Immature natural killer cell (primary cell): ENCODE measurements at places on chromosomes 1 and 21.

GRCh38 chr1:36222481-36223380, 1.5 kb upstream of the THRAP3 start:
- no peak for DNase-seq

- no peak for DNase-seq
These were observed 531.1 kb upstream of the ADAMTS5 start for GRCh38 chr21:27498025-27498424.

DNA sequence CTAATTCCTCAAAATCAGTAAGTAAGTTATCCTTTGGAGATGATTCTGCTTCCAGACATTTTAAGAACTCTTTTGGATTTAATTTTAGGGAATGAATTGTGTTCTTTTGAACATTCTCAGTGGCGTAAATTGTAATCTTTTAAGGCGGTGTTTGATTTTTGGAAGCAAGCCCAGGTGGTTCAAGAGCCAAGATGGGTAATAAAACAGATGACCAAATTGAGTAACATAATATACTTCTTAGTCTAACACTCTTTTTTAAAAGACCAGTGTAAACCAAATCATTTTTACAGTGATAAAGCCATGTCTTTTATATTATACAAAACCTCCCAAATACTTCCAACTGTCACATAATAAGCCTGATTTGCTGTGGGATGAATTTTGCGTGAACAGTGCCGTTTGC, 133.8 kb downstream of the LRRC40 start:
- no peak for DNase-seq

DNA sequence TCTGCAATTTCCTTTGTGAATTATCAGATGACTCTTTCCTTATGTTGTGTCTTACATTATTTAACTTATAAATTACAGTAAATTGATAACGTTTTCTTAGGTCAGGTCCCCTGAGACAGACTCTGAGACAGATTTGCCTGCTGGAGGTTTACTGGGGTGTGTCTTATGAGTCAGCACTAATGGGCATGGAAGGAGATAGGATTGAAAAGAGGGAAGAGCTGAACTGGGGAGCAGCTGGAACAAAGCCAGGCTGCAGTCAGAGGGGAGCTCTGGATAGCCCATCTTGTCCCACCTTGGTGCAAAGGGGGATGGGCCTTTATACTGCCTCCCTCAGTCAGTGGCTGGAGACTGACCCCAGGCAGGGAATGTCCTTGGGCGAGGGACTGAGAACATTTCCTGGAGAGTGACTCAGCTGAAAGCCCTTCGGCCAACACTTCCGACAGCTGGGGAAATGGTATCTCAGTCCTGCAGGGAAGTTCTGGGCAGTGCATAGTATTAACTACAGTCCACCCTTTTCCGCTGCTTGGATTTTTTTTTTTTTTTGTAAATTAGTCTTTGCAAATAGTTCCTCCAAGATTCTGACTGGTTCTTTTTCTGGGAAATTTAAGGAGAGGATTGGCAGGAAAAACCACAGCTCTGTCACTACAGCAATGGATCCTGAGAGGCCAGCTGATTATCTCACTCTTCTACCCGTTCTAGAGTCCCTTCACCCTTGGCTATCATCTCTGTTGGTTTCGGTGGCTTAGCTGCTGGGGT, 39.1 kb upstream of the CDC42BPA start:
- no peak for DNase-seq

DNA sequence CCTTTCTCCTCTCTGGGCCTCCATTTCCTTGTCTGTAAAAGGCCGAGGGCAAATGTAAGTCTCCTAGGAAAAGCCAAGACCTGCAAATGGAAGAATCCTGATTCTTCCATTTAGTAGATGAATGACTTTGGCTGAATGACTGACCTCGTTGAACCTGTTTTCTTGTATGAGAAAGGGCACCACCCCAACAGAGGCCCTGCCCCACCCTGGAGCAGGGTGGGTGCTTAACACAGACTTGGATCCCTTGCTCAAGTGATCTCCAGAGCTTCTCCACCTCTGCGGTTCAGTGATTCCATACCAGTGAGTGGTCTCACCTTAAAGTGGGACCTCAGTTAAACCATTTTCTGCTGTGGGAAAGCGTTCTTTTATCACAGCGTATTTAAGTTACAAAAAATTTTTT, 39.0 kb upstream of the GUCA2B start:
- no peak for DNase-seq

- peak; percentile 17 for DNase-seq
These were observed 4.5 kb downstream of the TNFSF4 start for GRCh38 chr1:173202424-173203145.

GRCh38 chr1:156749419-156750118, 1.9 kb downstream of the HDGF start:
- no peak for DNase-seq

DNA sequence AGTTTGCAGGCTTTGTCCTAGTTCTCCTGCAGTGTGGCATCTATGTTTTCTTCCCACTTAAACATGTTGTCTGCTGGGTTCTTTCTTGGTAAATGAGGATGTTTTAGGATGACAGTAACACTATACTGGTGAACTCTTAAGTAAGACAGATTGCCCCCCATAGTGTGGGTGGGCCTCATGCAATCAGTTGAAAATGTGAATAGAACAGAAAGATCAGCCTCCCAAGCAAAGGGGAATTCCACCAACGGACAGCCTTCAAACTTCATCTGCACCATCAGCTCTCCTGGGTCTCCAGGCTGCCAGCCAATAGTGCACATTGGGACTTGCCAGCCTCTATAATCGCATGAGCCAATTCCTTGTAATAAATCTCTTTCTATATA, 10.7 kb upstream of the TARBP1 start:
- no peak for DNase-seq

DNA sequence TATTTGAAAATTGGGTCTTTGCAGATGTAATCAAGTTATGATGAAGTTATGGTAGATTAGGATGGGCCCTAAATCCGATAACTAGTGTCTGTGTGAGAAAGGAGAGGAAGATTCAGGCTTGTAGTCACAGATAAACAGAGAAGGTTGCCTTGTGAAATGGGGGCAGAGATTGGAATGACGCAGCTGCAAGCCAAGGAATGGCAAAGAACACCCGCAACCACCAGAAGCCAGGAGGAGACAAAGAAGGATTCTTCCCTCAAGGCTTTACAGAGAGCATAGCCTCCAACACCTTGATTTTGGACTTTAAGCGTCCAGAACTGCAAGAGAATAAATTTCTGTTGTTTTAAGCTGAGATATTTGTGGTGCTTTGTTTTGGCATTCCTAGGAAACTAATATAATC, 35.4 kb upstream of the COL24A1 start:
- DNase-seq, result no peak

- no peak for DNase-seq
These were observed 554.2 kb downstream of the NUF2 start for GRCh38 chr1:163875927-163876320.

- peak; percentile 67 for DNase-seq
These were observed 4.0 kb downstream of the CAPN2 start for GRCh38 chr1:223716302-223716862.

- no peak for DNase-seq
These were observed 393 bp downstream of the BLZF1 start for GRCh38 chr1:169368406-169368769.

DNA sequence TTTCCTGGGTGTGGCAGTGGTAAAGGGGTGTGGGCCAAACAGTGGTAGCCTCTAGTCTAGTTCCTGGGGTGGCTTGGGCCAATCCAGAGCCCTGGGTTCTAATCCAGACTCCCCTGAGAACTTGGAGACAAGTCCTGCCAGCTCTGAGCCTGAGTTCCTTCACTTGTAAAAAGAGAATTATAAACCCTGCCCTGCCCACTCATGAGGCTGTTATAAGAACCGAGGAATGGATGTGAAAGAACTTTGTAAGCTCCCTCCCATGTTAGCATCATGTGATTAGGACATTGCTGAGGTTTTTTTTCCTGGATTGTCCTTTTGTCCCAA, 131.0 kb downstream of the RRAGC start:
- DNase-seq, result no peak

GRCh38 chr1:190140644-190141043, 337.0 kb downstream of the BRINP3 start:
- no peak for DNase-seq

DNA sequence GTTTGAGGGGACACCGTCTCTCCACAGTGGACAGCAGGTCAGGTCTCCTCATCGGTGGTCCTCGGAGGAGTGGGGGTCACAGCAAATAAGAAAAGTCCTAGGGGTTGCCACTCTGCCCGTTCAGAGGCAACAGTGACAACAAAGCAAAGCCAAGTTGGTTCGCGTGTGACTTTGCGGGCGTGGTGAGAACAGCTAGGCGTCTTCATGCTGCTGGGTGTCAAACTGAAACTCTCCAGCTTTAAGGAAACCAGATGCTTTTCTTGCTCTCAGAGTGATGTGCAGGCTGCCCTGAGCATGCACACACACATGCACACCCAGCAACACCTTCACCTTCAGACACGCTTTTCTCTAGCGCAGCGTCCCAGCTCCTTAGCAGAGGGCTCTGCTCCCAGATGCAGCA, 70.1 kb upstream of the ARHGEF16 start:
- peak; percentile 61 for DNase-seq

GRCh38 chr1:24897263-24898151, 32.6 kb downstream of the RUNX3 start:
- DNase-seq, result peak; percentile 4

DNA sequence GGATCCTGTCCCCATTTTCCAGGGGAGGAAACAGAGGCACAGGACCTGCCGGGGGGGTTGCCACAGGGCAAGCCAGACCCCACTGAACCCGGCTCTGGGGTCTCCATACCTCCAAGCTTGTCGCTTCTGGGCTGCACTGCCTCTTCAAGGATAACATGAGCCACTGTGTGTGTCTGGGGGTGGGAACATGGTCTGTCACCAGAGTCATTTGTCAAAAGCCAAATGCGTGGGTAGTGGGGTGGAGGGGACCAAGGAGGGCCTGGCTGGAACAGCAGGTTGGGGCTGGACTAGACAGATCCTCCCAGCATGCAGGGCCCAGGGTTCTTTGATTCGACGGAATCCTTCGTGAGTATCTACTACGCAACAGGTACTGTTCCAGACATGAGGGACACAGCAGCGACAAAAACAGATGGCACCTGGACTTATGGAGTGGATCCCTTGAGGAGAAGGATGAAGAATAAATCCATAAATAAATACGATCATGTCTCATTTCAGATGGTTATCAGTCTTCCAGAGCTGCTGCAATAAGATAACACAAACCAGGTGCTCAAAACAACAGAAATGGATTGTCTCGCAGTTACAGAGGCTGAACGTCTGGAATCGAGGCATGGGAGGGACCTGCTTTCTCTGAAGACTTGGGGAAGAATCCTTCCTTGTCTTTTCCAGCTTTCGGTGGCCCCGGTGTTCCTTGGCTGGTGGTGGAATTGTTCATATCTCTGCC, 28.7 kb downstream of the C1QB start:
- no peak for DNase-seq

GRCh38 chr1:244861683-244862082, 2.7 kb downstream of the HNRNPU start:
- peak; percentile 13 for DNase-seq

GRCh38 chr1:147545133-147545532, 3.8 kb downstream of the BCL9 start:
- peak; percentile 87 for DNase-seq

DNA sequence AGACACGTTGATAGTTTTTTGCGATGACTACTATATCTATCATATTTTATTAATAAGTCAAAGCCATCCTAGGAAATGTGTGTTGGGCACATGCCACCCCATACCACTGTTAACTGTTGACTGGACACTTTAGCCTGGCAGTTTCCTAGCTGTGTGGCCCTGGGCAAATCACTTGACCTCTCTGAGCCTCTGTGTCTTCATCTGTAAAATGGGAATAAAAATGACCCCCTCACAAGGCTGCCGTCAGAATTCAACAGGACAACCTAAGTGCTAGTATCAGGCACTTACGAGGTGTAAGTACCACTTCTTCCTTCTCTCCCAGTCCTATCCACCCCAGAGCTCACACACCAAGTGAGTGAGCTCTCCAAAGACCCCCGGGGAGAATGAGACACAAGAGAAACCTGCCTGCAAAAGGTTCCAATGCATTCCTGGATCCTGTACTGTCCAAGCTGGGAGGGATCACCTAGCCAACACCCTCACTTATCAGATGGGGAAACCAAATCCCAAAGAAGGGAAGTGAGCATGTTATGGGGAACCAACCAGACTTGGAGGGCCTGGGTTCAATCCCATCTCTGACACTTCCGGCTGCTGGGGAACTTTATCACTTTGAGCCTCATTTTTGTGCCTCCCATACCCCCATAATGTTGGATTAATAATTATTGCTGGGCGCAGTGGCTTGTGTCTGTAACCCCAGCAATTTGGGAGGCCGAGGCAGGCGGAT, 24.9 kb downstream of the HSPG2 start:
- no peak for DNase-seq

DNA sequence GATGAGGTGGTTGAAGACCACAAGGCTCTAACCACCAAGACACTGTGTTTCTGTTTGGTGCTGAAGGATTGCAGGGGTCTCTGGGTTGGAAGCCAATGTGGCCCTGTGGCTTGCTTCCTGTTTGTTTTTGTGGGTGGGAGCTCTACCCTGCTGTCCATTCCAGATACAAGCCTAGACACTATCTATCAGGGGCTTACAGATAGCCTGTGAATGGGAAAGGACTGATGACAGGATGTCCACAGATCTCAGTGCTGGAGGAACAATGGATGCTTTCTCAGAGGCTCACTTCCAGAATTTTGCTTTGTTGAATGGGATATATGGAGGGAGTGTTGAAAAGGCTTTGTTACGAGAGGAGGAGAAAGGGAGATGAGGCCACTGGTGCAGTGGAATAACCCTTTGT, 69.7 kb downstream of the NOS1AP start:
- DNase-seq, result no peak

DNA sequence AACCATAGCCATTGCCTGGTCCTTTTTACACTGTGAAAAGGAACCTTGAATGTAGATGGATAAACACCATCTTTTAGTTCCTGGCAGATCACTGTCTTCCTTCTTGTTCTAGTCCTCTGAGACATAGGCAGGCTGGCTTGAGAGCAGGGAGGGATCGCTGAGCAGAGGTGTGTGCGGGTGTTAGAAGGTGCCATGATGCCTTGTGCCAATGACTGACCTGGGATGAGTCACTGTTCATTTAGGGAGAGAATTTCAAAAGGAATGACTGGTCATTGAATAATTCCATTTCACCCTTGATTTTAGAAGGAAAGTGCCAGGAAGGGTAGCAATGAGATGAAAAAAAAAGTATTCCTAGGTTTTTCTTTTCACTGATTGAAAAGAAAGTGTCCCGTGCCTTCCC, 383.9 kb downstream of the KIF26B start:
- DNase-seq, result no peak

DNA sequence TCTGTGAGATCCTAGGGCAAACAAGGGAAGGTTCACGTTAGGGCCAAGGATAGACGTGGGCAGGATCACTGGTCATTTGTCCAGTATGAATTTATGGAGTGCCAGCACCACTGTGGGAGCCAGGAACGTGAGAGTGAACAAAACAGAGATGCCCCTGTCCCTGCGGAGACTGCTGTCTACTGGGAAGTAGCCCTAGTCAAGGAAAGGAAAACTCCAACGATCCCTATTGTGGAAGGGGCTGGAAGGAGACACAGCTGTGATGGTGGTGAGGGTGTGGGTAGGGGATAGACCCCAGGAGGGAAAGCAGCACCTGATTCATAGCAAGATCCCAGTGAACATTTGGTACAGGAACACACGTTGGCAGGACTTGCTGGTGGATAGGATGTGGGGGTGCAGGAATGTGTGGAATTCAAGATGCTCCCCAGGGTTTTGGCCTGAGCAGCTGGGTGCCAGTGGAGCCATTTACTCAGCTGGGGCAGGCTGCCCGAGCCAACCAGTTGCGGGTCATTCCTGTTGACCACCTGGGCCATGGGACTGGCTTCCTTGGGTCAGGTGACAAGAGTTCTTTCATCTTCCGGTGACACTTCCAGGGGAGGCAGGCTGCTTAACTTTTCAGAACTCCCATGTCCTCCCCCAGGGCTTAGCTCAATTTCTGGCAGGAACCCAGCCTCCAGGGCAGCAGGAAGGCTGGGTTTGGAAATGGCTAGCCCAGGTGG, 1.2 kb upstream of the ATP13A2 start:
- no peak for DNase-seq
